ENCODE measurements at places on chromosomes 13 and 19. TPM values are rescaled to one million over a fixed set of nuclear protein-coding genes. Genes with fewer than 3 reads are reported as not detected.

Gene CEACAM16
- 0.73 TPM for total RNA-seq

Gene AP2S1
- 129 TPM for total RNA-seq

DNA sequence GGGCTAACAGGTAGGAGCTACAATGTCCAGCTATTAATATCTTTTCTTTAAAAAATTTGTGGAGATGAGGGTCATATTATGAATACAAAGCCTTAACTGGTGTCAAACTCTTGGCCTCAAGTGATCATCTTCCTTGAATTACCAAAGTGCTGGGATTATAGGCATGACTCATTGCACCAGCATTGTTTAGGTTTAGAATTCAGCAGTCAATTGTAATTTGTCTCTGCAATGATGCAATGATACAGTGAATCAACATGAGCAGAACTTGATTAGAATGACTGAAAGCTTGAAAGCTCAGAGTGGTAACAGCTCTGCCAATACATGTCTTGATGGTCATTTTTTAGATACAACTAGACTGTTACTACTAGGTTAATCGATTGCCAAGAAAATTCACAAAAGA, 752.8 kb upstream of the MIR17HG start:
- no peaks in the 10 kb centered on the region for H3K36me3 ChIP-seq
- H3K27ac ChIP-seq, result no peak overlapping the region
- no peak overlapping the region for H3K4me3 ChIP-seq
- no peaks in the 10 kb centered on the region for H3K4me1 ChIP-seq
- no peaks in the 10 kb centered on the region for H3K27me3 ChIP-seq

DNA sequence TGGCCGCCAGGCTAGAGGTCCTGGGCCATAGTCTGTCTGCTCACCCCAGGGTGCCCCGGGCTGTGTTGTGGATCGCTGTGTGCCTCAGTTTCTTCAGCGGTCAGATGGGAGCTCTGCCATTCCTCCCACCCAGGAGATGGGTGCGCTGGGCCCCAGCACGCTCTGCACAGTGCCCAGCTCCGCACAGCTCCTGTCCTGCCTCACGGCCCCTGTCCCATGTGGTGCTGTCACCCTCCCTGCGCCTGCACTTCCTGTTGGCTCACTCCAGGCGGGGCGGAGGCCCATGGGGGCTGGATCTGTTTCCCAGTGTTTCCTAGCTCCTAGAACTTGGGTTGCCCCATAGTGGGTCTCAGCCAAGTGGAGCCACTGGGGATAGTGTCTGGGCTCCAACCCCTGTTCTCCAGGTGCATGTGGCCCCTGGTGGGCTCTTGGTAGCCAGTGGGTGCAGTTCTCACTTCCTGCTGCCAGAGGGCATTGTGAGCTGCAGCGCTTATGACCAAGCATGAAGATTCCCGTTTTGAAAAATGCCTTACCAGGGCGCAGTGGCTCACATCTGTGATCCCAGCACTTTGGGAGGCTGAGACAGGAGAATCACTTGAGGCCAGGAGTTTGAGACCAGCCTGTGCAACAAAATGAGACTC, 69.8 kb downstream of the KDM4B start:
- no peak overlapping the region for H3K27ac ChIP-seq
- DNase-seq, result no peak
- H3K27me3 ChIP-seq, result no peaks in the 10 kb centered on the region
- H3K36me3 ChIP-seq, result no peaks in the 10 kb centered on the region

DNA sequence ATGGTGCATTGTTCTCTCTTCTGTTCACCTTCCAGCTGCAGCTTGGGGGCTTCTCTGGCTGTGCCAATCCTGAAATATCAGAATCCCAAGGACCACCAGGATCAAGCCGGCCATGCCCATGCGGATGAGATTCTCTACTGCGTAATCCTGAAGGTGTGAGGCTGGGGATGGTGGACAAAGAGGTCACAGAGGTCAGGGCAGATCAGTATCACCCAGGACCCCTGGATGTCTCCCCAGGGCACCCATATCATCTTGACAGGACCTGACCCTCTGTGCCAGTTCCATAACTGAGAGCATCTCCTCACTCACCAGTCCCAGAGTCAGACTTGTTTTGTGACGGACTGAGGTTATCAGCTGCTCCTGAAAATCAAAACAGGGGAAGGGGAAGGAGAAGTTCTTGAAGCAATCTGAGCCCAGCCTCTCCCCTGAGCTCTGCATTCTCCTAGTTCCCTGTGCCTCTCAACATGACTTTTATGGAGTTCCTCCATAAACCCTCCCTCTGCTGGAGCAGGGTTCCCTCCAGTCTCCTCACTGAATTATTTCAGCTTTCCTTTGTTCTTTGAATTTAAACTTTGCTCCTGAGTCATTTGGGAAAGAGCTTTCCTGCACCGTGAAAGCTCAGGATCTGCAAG, 5.5 kb downstream of the LILRA5 start:
- no peak overlapping the region for H3K27ac ChIP-seq
- no peak for DNase-seq
- H3K4me1 ChIP-seq, result no peaks in the 10 kb centered on the region
- no peaks in the 10 kb centered on the region for H3K36me3 ChIP-seq
- H3K4me3 ChIP-seq, result no peak overlapping the region

DNA sequence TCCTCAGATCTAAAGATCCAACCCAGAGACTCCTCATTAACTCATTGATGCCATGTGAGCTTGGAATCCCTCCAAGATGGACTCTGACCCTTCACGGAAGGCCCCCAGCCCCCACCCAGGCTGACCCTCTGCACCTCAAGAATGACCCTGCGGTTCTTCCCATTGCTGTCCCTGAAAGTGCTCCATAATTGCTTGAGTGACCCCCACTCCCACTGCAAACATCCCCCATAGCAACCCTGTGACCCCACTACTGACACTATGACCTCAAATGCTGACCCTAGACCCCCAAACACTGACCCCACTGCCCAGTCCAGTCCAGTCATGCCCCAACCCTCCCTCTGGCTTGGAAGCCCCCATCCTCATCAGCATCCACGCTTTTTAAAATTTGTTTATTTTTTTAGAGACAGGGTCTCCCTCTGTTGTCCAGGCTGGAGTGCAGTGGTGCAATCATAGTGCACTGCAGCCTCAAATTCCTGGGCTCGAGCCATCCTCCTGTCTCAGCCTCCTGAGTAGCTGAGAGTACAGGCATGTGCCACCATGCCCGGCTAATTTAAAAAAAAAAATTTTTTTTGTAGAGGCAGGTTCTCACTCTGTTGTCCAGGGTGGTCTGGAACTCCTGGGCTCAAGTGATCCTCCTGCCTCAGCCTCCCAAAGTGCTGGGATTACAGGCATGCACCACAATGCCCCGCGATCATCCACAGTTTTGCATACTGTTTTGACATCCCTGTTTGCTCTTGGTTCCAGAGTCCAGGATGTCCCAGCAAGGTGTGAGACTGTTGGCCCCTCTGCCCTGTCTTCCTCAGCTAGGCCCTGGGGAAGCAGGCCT, 855 bp downstream of the LYL1 start:
- H3K4me1 ChIP-seq, result peaks cover 30% of the 10 kb centered on the region
- no peaks in the 10 kb centered on the region for H3K36me3 ChIP-seq
- no peak overlapping the region for H3K4me3 ChIP-seq
- H3K27ac ChIP-seq, result no peak overlapping the region
- H3K27me3 ChIP-seq, result peaks cover 35% of the 10 kb centered on the region

DNA sequence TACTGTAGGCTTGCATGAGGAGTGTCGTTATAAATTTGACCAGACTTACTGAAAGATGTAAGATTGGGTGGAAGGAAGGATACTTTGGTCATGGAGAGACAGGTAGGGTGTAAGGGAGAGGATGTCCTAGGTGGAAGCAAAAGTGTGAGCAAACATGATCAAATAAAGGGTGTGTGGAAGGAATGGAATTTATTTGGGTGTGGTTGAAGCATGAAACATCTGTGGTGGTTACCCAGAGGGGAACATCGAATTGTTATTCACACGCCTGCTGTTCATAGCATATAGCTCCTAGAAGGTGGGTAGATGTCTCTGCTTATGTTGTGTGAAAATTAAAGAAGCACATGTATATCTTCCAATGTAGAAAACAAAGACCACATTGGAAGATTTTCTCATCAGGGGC, 157.7 kb downstream of the ATP8A2 start:
- H3K36me3 ChIP-seq, result no peaks in the 10 kb centered on the region
- no peak overlapping the region for H3K4me3 ChIP-seq
- no peak for DNase-seq
- no peaks in the 10 kb centered on the region for H3K27me3 ChIP-seq

DNA sequence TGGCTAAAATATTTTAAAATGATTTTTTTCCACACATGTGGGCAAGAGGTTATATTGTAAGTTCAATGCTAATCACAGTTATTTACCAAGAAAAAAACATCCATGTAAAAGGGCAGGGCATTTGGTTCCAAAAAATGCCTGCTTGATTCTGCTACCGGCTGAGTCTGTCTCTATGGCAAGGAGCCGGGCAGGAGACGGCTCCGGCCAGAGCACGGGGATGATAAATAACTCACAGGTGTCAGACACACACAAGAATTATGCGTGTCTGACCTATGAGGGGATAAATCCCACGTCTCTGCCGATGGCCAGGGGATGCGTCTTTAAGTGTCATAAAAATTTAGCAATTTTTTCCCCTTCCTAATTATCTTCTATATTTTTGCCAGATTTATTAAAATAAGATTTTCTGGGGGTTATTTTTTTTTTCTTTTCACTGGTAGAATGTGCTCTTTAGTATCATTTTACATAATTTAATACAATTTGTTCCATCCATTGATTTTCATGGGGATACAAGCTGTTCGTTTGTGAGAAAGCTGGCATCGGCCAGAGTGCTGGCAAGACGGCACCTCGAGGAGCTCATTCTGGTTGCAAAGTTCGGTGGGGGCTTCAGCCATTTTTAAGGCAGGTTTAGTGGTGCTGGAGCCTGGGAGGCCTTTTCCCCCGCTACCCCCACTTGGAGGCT, 253.9 kb downstream of the ZNF536 start:
- no peaks in the 10 kb centered on the region for H3K4me1 ChIP-seq
- no peaks in the 10 kb centered on the region for H3K36me3 ChIP-seq
- H3K4me3 ChIP-seq, result no peak overlapping the region
- DNase-seq, result no peak
- no peak overlapping the region for H3K27ac ChIP-seq

DNA sequence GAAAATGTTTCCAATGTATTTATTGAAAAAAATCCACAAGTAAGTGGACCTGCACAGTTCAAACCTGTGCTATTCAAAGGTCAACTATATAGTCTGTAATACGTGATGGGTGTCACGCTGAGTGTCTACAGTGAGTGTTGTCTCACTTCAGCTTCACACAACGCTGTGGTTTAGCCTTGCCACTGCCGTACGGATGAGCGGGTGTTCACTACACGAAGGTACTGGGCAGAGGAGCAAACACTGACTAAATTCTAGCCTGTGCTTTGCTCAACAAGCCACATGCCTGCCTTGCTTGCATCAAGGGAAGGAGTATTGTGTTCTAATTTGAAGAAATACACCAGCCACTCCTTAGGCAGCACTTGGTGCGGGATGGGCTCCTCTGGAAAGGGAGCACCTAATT, 3.4 kb upstream of the FFAR3 start:
- no peak overlapping the region for H3K27ac ChIP-seq
- H3K4me1 ChIP-seq, result peaks cover 5% of the 10 kb centered on the region
- no peaks in the 10 kb centered on the region for H3K27me3 ChIP-seq
- no peaks in the 10 kb centered on the region for H3K36me3 ChIP-seq

DNA sequence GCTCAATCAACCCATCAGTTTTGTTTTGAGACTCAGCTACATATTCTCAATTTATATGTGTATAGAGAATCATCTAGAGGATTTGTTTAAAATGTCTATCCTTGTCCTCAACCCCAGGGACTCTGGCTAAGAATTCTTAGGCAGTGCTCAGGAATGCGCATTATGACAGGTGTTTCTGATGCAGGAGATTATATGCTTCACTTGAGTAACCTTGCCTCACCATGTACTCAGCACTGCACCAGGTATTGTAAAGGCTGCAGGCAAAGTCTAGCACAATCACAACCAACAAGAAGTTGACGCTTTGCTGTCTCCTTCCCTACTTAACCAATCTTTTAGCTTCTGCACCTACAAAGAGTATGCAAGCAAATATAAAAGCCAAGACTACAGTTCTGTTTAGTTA, 79.6 kb downstream of the LACC1 start:
- H3K4me3 ChIP-seq, result no peak overlapping the region
- H3K27ac ChIP-seq, result no peak overlapping the region
- DNase-seq, result no peak
- no peaks in the 10 kb centered on the region for H3K36me3 ChIP-seq

DNA sequence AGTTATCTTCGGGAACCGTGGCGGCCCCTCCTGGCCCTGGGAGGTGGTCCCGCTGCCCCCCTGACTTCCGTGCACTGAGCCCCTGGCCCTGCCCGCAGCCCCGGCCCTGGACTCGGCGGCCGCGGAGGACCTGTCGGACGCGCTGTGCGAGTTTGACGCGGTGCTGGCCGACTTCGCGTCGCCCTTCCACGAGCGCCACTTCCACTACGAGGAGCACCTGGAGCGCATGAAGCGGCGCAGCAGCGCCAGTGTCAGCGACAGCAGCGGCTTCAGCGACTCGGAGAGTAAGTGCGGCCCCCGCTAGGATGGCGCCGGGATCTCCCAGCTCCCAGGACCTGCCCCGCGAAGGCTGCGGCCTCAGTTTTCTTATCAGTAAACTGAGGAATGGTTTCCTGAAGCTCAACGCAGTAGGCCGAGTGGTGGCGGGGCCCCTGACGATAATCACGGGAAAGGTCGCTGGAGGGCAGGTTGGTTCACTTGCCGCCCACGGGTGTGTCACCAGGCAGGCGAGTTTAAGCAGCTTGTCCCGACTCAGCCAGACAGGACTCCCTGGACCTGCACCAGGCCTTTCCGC, 924 bp downstream of the RGCC start:
- no peaks in the 10 kb centered on the region for H3K36me3 ChIP-seq
- peak overlapping the region; percentile 66 for H3K4me3 ChIP-seq
- DNase-seq, result peak; percentile 47
- no peak overlapping the region for H3K27ac ChIP-seq
- peaks cover 16% of the 10 kb centered on the region for H3K4me1 ChIP-seq
